ENCODE measurements at places on chromosomes 12 and 14.

DNA sequence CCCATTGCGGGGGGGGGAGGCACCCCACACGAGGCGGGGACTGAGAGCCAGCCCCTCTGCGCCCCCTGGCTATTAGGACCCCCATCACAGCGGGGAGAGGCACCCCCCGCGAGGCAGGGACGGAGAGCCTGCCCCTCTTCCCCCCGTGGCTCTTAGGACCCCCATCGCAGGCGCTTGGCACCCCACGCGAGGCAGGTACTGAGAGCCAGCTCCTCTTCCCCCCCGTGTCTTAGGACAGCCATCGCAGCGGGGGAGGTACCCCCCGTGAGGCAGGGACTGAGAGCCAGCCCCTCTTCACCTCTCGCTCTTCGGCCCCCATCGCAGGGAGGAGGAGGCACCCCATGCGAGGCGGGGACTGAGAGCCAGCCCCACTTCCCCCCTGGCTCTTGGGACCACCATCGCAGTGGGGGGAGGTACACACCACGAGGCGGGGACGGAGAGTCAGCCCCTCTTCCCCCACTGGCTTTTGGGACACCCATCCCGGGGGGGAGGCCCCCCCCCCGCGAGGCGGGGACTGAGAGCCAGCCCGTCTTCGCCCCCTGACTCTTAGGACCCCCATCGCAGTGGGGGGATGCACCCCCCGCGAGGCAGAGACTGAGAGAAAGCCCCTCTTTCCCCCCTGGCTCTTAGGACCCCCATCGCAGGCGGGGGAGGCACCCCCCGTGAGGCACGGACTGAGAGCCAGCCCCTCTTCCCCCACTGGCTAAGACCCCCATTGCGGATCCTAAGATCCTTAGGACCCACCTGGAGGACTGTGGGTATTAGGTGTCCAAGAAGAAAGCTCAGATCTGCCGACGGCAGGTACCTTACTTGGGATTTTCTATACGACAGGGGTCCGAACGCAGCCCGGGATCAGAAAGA, 198.6 kb upstream of the PZP start:
- no peak for DNase-seq

- DNase-seq = no peak
These were observed 234.0 kb downstream of the SYT1 start for GRCh38 chr12:79098530-79098929.

DNA sequence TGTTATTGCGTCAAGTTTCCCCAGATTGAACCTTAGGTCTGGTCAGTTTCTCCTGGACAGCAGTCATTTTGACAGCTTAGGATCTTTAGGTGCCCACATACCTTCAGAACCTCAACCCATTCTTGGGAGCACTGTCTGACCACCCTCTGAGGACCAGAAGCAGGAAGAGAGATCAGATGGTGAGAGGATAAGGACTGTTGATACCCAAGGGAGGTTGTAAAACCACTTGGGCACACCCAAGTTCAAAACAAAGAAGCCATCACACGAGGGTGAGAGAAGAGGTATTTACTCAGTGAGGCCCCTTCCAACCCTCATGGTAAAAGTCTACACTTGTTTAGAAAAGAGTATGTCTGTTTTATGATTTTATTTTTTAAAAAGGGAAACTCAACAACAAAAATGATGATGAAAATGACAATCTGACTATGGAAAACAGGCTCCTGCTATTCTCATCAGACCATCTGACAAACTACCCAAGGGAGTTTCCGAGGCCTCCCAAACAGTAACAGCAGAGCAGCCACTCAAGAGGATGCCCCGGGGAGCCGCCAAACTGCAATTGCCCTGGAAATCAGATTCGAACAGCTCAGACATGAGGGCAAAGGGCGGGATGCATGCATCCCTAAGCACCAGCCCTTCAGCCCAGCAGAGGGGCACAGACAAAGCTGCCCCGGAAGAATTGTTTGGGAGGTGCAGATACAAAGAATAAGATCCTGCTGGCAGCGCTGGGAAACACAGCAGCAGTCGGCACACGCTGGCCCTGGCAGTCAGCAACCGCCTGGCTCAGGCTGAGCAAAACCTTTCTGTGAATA, 162.6 kb upstream of the PLEKHG7 start:
- no peak for DNase-seq

GRCh38 chr12:4424422-4424821, 21.2 kb downstream of the FGF6 start:
- no peak for DNase-seq

DNA sequence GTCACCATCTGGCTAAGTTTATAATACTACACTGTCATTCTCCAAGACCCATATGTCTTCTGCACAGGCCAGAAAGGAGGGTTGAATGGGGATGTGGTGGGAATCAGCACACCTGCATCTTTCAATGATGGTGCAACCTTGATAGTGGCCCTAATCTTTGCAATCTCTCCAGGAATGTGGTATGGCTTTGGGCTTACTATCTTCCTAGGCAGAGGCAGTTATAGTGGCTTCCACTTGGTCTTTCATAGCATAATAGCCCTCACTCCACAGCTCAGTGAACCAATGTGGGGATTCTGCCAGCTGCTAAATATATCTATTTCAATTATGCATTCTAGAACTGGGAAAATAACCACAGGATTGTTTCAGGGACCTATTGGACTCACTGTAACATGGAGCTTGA, 61.8 kb upstream of the ATP2B1 start:
- DNase-seq = no peak

- peak; percentile 68 for DNase-seq
These were observed 1.8 kb upstream of the AQP5 start for GRCh38 chr12:49959685-49960473.

- no peak for DNase-seq
These were observed 100.7 kb downstream of the VCPKMT start for GRCh38 chr14:50015716-50016115.

- no peak for DNase-seq
These were observed 193.9 kb downstream of the EMP1 start for GRCh38 chr12:13390381-13390861.

DNA sequence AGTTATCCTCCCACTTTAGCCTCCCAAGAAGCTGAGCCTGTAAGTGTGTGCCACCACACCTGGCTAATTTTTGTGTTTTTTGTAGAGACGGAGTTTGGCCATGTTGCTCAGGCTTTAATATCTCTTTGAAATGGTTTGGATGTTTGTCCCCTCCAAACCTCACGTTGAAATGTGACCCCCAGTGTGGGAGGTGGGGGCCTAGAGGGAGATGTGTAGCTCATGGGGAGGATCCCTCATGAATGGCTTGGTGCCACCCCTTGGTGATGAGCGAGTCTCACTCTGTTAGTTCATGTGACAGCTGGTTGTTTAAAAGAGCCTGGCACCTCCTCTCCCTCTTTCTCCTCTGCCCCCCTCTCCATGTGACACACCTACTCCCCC, 23.6 kb upstream of the TTC7B start:
- peak; percentile 9 for DNase-seq

DNA sequence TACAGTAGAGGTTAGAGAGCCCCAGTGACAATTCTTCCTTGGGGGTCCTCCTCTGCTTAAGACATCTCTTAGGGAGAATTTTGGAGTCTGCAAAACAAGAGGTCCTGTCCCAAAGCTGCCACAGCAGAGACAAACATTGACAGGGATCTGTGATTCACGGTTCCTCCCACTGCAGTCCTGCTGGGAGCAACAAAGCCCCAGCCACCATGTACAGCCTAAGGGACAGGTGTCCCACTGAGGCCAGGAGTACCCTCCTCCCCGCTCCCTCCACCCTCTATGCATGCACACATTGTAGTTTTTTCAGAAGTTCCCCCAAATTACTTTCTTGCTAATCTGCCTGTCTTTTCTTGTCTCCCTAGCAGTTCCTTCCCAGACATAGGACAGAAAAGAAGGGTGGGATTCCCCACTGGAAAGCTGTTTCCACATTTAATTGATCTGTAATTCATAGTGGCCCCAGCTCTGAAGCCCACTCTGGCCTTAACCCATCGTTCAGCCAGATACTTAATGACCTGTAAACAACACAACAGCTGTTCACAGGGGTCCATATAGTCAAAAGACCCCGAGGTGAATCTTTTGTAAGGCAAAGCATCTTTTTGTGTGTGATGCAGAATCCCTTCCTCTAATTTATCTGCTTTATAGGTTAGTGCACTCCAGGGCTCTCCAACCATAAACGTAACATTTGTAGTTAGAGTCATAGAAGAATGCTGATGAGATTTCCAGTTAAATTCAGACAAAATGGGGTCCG, 13.9 kb upstream of the PRICKLE1 start:
- no peak for DNase-seq

DNA sequence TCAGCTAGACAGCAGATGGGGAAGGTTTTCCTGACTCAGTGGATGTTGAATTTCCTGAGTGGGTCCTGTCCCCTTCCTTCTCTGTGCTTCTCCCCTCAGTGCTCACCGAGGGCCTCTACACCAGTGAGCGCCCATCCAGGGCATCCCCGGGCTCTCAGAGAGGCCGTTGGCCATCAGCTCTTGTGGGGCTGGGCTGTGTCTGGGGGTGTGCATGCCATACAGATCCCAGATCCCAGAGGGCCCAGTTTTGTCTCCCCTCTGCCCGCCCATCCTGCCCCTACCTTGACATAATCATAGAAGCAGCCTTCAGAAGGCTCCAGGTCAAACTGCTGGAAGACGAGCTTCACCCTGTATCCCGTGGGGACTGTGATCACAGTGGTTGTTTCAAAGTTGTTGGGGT, 1.1 kb downstream of the C1R start:
- DNase-seq = no peak

GRCh38 chr14:36580856-36581831, 1.3 kb downstream of the NKX2-8 start:
- peak; percentile 24 for DNase-seq

GRCh38 chr12:48601013-48601756, 31.3 kb upstream of the LALBA start:
- peak; percentile 93 for DNase-seq

DNA sequence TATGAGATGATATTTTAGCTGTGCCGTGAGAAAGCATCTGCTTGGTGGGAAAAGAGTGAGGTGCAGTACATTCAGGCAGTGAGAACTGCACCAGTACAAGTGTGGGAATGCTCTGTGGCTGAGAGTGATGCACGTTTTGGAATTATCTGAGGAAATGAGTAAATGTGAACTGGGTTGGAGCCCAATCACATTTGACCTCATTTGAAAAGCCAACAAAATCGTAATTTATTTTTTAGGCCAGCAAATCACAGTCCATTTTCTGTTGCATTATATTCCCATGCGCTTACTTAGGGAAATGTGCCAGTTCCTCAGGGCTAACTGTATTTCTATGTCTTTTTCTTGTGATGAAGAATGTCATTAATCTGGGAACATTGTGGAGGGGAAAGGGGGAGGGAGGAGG, 77.3 kb downstream of the SNAPC1 start:
- no peak for DNase-seq

GRCh38 chr14:72844524-72844923, 49.4 kb downstream of the DPF3 start:
- no peak for DNase-seq

DNA sequence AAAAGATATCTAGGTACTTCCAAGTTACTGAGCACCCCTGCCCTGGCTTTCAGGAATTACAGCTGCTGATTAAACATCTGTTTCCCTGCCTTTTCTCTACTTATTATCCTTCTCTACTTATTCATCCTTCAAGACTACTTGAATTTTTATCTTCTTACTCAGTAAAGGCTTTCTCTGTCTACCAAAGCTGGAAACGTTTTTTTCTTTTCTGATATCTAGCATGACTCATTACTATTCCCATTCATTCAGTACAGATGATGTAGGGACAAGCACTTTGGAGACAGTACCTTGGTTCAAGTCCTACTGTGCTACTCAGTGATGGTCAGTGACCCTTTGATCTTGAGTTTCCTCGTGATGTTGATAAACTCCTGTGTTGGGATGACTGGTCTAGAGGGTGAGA, 848.7 kb downstream of the NRXN3 start:
- DNase-seq = no peak

Measured in SJSA1 (cell line).